ENCODE measurements at places on chromosomes 5 and 9. TPM values are rescaled to one million over a fixed set of nuclear protein-coding genes. Genes with fewer than 3 reads are reported as not detected.

MPDZ gene
- 76.1 TPM for total RNA-seq

CER1 gene
- total RNA-seq, result 0.32 TPM

SOHLH1 gene
- not detected for total RNA-seq

RNF180 gene
- total RNA-seq, result 5.0 TPM

GPX8 gene
- total RNA-seq, result 49.0 TPM

SPAAR gene
- total RNA-seq, result not detected

IFNA16 gene
- not detected for total RNA-seq

SMIM15 gene
- total RNA-seq, result 54.7 TPM

PCDHGA11 gene
- 1.8 TPM for total RNA-seq

PCDHGB1 gene
- total RNA-seq, result 2.8 TPM

ANXA1 gene
- total RNA-seq, result 6.6 TPM

FBN2 gene
- total RNA-seq, result 58.3 TPM

ST8SIA4 gene
- total RNA-seq, result 5.9 TPM

TMCO6 gene
- total RNA-seq, result 27.4 TPM

ASTN2 gene
- 5.9 TPM for total RNA-seq

PCDHB12 gene
- 3.1 TPM for total RNA-seq

XRCC4 gene
- 8.2 TPM for total RNA-seq

NR4A3 gene
- total RNA-seq, result 0.93 TPM

- H3K27me3 ChIP-seq, result peaks cover 53% of the 10 kb centered on the region
- H3K36me3 ChIP-seq, result peaks cover 8% of the 10 kb centered on the region
- H3K27ac ChIP-seq, result no peak overlapping the region
- peaks cover 14% of the 10 kb centered on the region for H3K4me1 ChIP-seq
- peak overlapping the region; percentile 42 for H3K4me3 ChIP-seq
Observed at GRCh38 chr9:135090547-135090946, 3.1 kb downstream of the OLFM1 start.

GRCh38 chr9:124296094-124296493, 38.3 kb downstream of the NEK6 start:
- no peaks in the 10 kb centered on the region for H3K36me3 ChIP-seq
- H3K27ac ChIP-seq, result no peak overlapping the region
- H3K27me3 ChIP-seq, result no peaks in the 10 kb centered on the region
- no peak overlapping the region for H3K4me3 ChIP-seq

- no peaks in the 10 kb centered on the region for H3K27me3 ChIP-seq
- no peak overlapping the region for H3K27ac ChIP-seq
- H3K4me3 ChIP-seq, result no peak overlapping the region
- H3K4me1 ChIP-seq, result no peaks in the 10 kb centered on the region
- H3K36me3 ChIP-seq, result no peaks in the 10 kb centered on the region
Observed at GRCh38 chr9:18579536-18579935, 105.6 kb downstream of the ADAMTSL1 start.

- no peak overlapping the region for H3K4me3 ChIP-seq
- H3K4me1 ChIP-seq, result peaks cover 5% of the 10 kb centered on the region
- no peak overlapping the region for H3K27ac ChIP-seq
- peaks cover 74% of the 10 kb centered on the region for H3K27me3 ChIP-seq
- DNase-seq, result no peak
Observed at GRCh38 chr5:128962211-128962610, 3.1 kb upstream of the SLC27A6 start.

DNA sequence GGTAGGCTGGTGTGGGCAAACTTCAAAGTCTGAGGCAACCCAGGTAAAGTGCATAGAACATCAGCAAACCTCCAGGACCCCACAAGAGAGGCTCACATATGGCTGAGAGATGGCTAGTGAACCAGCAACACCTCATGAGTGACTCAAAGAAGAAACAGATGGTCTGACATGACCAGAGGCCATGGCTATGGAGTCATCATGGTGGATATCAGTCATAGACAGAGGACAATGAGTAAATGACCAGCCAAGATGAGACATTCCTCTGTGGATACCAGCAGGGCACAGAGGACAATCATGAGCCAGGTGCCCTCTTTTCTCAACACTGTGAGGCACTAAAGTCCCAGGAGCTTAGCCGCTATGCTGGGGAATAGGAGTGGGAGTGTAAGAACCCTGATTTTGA, 180.8 kb downstream of the RASEF start:
- no peaks in the 10 kb centered on the region for H3K36me3 ChIP-seq
- H3K4me1 ChIP-seq, result no peaks in the 10 kb centered on the region
- no peak overlapping the region for H3K4me3 ChIP-seq
- no peaks in the 10 kb centered on the region for H3K27me3 ChIP-seq

- no peak overlapping the region for H3K27ac ChIP-seq
- H3K4me3 ChIP-seq, result no peak overlapping the region
- no peaks in the 10 kb centered on the region for H3K36me3 ChIP-seq
- no peak for DNase-seq
- no peaks in the 10 kb centered on the region for H3K4me1 ChIP-seq
- H3K27me3 ChIP-seq, result peaks cover 23% of the 10 kb centered on the region
Observed at GRCh38 chr5:159112436-159112835, 12.7 kb upstream of the EBF1 start.

DNA sequence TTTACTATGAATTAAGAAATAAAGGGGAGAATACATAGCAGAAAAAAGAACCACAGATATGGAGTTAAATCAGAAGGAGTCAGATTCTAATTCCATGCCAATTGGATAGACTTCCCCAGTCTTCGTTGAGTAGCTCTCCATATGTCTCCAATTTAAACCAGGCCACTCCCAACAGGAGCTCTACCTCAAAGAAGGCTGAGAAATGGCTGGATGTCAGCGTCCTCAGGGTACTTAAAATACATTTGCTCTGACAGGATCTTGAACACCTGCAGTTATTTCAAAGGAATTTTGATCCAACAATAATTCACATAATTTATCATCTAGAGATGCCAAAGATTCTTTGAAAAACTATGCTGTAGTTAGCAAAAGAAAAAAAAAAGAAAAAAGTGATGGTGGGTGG, 133.9 kb upstream of the FBN2 start:
- H3K36me3 ChIP-seq, result no peaks in the 10 kb centered on the region
- H3K27me3 ChIP-seq, result no peaks in the 10 kb centered on the region
- no peak for DNase-seq
- H3K27ac ChIP-seq, result no peak overlapping the region
- H3K4me1 ChIP-seq, result peaks cover 7% of the 10 kb centered on the region

- peaks cover 12% of the 10 kb centered on the region for H3K4me1 ChIP-seq
- H3K36me3 ChIP-seq, result no peaks in the 10 kb centered on the region
- no peak overlapping the region for H3K27ac ChIP-seq
- H3K4me3 ChIP-seq, result no peak overlapping the region
- no peak for DNase-seq
Observed at GRCh38 chr9:73871636-73872035, 625.5 kb upstream of the RORB start.

GRCh38 chr5:54323495-54323894, 13.1 kb upstream of the ARL15 start:
- DNase-seq, result no peak
- H3K36me3 ChIP-seq, result no peaks in the 10 kb centered on the region
- H3K27ac ChIP-seq, result no peak overlapping the region
- peaks cover 7% of the 10 kb centered on the region for H3K4me1 ChIP-seq

- H3K4me1 ChIP-seq, result no peaks in the 10 kb centered on the region
- no peak overlapping the region for H3K4me3 ChIP-seq
- peaks cover 22% of the 10 kb centered on the region for H3K36me3 ChIP-seq
- H3K27me3 ChIP-seq, result no peaks in the 10 kb centered on the region
- no peak overlapping the region for H3K27ac ChIP-seq
- no peak for DNase-seq
Observed at GRCh38 chr9:114299286-114300152, 23.4 kb upstream of the ORM1 start.

GRCh38 chr5:78547731-78548615, 100.6 kb downstream of the LHFPL2 start:
- no peak overlapping the region for H3K27ac ChIP-seq
- H3K4me1 ChIP-seq, result peaks cover 15% of the 10 kb centered on the region
- no peak overlapping the region for H3K4me3 ChIP-seq
- H3K27me3 ChIP-seq, result no peaks in the 10 kb centered on the region
- DNase-seq, result no peak
- peaks cover 15% of the 10 kb centered on the region for H3K36me3 ChIP-seq

DNA sequence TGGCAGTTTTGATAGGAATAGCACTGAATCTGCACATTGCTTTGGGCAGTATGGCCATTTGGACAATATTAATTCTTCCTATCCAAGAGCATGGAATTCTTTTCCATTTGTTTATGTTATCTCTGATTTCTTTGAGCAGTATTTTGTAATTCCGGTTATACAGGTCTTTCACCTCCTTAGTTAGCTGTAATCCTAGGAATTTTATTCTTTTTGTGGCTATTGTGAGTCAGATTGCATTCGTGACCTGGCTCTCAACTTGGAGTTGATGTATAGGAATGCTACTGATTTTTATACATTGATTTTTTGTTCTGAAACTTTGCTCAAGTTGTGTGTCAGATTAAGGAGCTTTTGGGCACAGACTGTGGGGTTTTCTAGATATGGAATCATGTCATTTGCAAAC, 24.0 kb downstream of the TMEM161B start:
- H3K4me1 ChIP-seq, result peaks cover 19% of the 10 kb centered on the region
- no peak overlapping the region for H3K4me3 ChIP-seq
- no peaks in the 10 kb centered on the region for H3K27me3 ChIP-seq
- DNase-seq, result no peak
- H3K36me3 ChIP-seq, result no peaks in the 10 kb centered on the region

GRCh38 chr9:132046456-132046855, 33.2 kb downstream of the MED27 start:
- H3K27me3 ChIP-seq, result no peaks in the 10 kb centered on the region
- no peaks in the 10 kb centered on the region for H3K4me1 ChIP-seq
- no peak for DNase-seq
- H3K36me3 ChIP-seq, result no peaks in the 10 kb centered on the region
- no peak overlapping the region for H3K27ac ChIP-seq
- H3K4me3 ChIP-seq, result no peak overlapping the region

DNA sequence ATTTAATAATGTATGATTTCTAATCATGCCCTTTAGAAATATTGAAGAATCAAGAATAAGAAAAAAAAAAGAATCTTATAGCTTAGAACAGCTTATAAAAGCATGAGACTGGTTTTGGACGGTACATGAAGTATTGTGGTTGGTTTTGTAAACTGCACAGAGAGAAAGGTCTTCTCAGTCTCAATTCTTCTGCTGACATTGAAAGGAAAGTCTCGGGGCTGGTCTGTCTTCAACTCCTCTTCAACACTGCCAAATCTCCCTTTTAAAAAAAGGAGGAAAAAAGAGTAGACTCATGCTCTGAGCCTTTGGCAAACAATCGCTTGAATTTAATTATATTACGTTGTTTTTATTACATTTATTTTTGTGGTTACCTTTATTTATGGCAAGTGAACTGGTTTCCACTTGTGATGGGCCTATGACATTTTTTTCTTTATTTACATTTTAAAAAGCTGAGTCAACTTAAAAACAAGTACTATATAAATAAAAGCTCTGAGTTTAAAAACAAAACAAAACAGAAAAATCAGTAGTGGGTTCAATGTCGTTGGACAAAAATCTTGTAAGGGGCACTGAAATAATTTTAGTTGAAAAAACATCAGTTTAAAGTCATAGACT, 32.8 kb upstream of the EBF1 start:
- H3K27ac ChIP-seq, result no peak overlapping the region
- H3K4me1 ChIP-seq, result peaks cover 15% of the 10 kb centered on the region
- H3K4me3 ChIP-seq, result no peak overlapping the region
- H3K27me3 ChIP-seq, result peaks cover 13% of the 10 kb centered on the region
- DNase-seq, result no peak
- no peaks in the 10 kb centered on the region for H3K36me3 ChIP-seq

DNA sequence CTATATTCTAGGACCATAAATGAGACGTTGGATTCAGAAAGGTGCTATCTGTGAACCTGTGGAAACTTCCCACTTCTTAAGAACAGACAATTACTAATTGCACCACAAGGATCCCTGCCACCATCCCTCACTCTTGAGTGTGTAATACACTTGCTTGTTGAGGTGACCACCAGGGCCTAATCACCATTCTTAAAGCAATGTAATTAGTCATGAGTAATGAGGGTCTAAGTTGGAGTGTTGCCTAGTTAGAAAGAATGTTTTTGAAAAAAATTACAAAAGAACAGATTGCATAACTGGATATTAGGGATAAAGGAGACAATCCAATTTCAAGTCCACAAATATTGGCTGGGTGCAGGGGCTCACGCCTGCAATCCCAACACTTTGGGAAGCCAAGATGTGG, 56.9 kb upstream of the TRIO start:
- H3K27ac ChIP-seq, result no peak overlapping the region
- H3K4me1 ChIP-seq, result no peaks in the 10 kb centered on the region
- DNase-seq, result no peak
- H3K36me3 ChIP-seq, result no peaks in the 10 kb centered on the region
- H3K27me3 ChIP-seq, result no peaks in the 10 kb centered on the region

All from neural crest cell (in vitro differentiated cells).